NCI-H748 treated with DMSO at 0.1 percent for 48 hours (cell line): ENCODE measurements at places on chromosomes 1 and 21.

DNA sequence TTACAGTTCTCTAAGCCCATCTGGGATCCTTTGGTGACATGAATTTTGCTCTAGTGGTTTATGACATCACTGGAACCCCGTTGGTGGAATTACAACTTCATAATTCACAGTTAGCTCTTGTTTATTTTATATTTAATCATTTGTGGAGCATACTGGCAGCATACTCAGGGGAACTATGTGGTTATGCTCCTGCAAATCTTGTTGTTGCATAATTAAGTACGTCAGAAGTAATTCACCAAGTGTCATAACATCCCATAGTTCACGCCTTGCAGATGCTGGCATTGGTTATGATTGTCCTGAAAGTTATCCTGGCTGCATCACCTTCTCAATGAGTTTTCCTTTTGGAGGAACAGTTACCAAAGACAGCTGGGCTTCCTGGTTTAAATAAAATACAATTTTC lies 16.5 kb downstream of the PRRX1 start:
- DNase-seq: no peak

- DNase-seq: no peak
These were observed 62.3 kb downstream of the SLC19A1 start for GRCh38 chr21:45479691-45480675.

DNA sequence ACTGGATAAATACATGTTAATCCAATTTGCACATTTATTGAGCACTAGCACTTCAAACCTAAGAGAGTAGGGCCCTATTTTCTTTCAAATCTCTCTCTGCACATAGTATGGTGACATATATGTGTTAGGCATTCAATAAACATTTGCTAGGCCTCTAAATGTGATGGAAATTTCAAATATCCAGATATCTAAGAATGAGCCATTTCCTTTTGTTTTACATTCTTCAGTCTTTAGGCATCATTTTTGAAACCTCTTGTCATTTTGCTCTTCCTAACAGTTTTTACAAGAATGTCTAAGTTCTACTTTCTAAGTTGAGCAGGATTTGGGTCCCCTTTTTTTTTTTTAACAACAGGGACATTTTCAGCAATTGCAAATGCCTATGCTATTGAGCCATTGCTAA lies 395.7 kb upstream of the ST6GALNAC5 start:
- DNase-seq: no peak

GRCh38 chr1:156676820-156677615 lies at the start of gene NES:
Gene NES (minus strand): TSS chr1:156677407. CDS start chr1:156677264, 143 bp downstream.
- peak; percentile 3 for DNase-seq

DNA sequence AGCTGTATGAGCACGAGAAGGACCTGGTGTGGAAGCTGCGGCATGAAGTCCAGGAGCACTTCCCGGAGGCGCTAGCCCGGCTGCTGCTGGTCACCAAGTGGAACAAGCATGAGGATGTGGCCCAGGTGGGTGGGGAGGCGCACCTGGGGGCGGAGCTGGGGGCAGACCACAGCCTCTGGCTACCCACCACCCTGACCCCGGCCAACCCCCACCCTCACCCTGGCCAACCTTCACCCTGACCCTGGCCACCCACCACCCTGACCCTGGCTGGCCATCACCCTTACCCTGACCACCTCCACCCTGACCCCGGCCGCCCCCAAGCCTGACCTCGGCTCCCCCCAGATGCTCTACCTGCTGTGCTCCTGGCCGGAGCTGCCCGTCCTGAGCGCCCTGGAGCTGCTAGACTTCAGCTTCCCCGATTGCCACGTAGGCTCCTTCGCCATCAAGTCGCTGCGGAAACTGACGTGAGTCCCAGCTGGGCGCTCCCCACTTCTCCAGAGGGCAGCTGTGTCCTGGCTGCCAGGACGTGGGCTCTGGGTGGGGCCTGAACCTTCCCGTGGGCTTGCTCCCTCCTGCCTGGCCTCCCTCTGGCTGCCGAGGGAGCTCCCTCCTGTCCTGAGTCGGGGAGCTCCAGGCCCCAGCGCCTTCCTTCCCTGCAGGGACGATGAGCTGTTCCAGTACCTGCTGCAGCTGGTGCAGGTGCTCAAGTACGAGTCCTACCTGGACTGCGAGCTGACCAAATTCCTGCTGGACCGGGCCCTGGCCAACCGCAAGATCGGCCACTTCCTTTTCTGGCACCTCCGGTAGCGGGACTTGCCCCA lies 69.5 kb downstream of the PIK3CD start:
- DNase-seq: no peak
